ENCODE measurements at places on chromosomes 3 and 15.

DNA sequence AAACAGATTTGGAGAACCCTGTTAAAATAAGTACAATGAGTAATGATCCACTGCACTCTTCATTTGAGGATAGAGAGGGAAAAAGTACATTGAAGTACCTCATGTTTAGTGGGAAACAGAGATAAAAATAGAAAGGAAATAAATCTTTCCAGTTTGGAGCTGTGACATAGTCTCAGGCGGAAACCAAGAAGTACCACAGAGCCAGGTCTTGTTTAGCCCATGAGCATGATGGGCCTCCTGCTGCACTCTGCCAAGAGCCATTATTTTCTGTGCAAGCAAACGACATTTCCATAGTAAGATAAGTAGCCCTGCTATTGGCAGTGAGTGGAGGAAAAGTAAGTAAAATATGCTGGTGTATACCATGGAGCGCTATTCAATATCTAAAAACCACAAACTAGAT, 796.1 kb downstream of the TBL1XR1 start:
- DNase-seq, result no peak

DNA sequence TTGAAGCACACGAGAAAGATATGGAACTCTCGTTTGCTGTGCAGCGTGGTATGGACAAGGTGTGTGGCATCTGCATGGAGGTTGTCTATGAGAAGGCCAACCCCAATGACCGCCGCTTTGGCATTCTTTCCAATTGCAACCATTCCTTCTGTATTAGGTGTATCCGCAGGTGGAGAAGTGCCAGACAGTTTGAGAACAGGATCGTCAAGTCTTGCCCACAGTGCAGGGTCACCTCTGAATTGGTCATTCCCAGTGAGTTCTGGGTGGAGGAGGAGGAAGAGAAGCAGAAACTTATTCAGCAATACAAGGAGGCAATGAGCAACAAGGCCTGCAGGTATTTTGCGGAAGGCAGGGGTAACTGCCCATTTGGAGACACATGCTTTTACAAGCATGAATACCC, 1.2 kb downstream of the MKRN3 start:
- DNase-seq, result no peak

DNA sequence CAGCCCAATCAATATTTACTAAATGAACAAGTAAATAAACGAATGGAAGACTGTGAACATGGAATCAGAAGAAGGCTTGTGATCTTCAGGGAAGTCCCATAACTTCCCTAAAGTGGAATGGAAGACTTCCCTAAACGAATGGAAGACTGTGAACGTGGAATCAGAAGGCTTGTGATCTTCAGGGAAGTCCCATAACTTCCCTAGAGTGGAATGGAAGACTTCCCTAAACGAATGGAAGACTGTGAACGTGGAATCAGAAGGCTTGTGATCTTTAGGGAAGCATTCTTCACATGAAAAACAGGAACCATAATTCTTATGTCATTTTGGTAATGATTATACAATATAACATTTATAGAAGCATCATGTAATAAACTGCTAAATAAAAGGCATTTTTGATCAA, 38.8 kb downstream of the EOGT start:
- DNase-seq, result no peak

GRCh38 chr3:139304383-139304782, 39.4 kb upstream of the MRPS22 start:
- DNase-seq, result no peak

GRCh38 chr3:129025691-129026435, 24.8 kb downstream of the EFCC1 start:
- DNase-seq, result no peak

DNA sequence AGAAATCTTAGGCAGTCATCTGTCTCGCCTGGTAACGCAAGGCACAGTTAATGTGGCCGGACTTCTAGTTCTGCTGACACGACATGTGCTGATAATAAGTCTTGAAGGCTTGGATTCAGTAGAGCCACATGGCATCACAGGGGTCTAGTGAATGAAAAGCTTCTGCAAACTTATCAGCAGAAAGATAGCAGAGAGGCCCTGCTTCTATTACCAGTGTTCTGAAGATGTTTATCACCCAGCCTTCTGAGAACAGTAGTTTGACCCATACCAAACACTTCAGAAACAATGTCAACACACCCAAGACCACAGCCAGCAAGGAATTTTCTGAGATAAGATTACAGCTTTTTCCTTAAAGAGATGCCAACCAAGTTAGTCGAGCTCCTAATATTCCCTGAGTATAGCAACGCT, 102.7 kb upstream of the UMPS start:
- DNase-seq, result no peak

GRCh38 chr15:69804786-69805185, 292.9 kb downstream of the TLE3 start:
- DNase-seq, result no peak

DNA sequence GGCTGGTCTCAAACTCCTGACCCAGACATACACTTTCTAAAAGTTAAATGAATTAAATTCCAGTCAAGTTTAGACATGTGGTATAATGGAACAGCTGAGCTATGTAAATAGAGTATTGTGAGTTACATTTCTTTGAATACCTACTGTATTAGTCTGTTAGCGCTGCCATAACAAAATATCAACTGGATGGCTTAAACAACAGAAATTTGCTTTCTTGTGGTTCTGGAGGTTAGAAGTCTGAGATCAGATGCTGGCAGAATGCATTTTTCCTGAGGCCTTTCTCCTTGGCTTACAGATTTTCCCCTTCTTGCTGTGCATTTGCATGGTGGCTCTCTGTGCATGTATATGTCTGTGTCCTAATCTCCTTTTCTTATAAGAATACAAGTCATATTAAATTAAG, 101.5 kb upstream of the TGFBR2 start:
- DNase-seq, result no peak

DNA sequence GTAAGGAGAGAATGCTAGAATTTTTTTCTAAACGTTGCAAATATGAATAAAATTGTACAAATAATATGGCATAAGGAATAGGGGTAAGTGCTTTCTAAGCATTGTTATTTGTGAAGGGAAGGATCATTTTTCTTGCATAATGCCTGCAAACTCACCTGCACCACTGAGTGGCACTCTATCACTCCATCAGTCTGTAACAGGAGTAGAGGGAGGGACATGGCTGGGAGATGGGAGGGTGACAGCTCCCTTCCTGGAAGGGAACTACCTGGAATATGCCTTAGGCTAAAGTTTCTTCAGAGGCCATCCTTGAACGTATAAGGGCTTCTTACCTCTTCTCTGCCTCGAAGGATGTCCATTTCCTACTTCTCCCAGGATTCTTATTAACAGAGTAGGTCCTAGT, 3.0 kb downstream of the NAALADL2 start:
- DNase-seq, result no peak

DNA sequence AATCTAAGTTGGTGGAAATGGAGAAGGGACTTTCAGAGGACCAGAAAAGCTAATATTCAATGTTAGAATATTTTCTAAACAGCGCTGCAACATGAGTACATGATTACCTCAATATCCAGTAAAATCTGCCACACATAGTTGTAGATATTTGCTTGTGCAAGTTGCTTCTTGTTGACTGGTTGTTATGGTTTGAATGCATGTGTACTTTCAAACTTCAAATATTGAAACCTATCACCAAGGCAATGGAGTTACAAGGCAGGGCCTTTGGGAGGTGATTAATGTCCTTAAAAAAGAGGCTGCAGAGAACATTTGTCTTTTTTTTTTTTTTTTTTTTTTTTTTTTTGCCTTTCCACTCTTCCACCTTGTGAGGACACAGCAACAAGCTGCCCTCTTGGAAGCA, 49.9 kb downstream of the TMCO5A start:
- no peak for DNase-seq
